ENCODE measurements at places on chromosomes 7 and 10.
A peak's percentile ranks its signal among the peaks of the same experiment; 100 is the strongest.

GRCh38 chr10:62858364-62858763 lies 42.2 kb upstream of the EGR2 start:
- DNase-seq = no peak

DNA sequence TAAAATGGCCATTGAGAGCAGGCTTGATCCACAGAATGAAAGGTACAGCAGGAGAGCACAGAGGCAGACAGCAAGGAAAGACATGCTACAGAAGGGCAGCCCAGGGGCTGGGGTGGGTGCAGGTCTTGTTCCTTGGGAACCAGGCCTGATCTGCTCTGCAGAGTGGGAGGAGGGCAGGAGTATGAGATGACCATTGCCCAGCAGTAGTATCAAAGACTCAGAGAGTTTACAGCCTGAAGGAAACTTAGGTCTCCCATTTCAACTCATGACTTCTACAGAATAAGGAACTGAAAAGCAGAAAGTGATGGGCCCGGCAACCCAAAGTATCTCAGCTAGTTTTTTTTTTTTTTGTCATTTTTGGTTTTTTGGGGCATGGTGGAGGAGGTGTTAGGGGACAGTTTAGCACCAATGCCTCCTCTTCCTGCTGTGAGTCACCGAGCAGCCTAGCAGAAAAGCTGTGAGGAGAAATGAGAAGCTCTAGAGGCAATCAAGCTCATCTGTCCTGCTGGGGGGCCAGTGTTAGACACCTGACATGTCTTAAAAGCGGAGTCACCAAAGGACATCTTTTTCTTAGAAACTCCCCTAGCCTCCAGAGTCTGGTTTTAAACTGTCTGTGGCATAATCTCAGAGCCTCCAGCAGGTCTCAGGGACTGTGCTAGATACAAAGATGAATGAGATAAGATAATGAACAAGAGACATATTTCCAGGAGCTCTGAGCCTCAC lies 34.3 kb upstream of the HERPUD2 start:
- DNase-seq = peak; percentile 29

GRCh38 chr10:94425942-94426341 lies 23.6 kb downstream of the TBC1D12 start:
- no peak for DNase-seq

DNA sequence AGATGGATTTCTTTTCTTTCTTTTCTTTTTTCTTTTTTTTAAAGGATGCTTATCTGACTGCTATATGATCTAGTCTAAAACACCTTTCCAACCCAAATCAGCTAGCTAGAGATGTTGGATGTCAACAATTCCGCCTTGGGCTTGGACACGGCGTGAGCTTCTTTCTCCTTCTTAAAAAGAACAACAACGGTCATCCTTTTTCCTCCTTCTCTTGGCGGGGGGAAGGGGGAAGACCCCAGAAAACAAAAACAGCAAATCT lies 1.0 kb downstream of the BEND7 start:
- no peak for DNase-seq

- DNase-seq = no peak
These were observed 27.5 kb downstream of the PDGFA start for GRCh38 chr7:491958-492713.

DNA sequence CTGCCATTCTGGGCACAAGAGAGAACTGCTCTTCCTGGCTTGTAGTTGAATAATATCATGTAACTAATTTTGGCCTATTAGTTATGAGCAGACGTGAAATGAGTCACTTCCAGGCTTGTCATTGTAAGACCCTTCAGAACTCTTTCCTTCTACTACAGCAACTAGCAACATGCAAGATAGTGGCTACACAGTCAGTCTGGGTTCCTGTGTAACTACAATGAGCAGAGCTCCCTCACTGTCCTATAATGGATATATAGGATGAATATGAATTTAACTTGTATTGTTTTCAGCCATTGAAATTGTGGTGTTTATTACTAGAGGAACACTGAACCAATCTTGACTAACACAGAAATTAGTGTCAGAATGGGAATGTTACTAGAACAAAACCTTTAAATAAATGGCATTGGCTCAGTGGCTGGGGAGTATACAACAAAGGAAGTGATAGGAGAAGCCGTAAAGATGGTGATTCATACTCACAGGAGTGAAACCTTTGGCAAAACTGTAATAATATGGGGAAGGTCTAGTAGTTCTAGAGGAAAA lies 2.9 kb upstream of the MTPN start:
- no peak for DNase-seq

DNA sequence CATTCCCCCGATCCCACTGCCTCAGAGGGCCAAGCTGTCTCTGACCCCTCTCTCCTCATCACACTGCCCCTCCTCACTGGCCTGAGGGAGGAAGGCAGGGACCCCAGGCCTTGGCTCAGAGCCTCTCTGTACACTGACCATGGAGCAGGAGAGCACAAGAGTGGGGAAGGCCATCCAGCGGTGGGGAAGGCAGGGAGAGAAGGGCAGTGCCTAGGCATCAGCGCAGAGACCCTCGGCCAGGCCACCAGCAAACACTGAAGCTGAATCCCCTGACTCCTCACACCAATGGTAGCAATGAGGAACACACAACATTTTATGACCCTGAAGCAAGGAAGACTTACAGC lies 14.8 kb downstream of the OGDHL start:
- no peak for DNase-seq

GRCh38 chr7:66176914-66177313 lies 28.2 kb upstream of the TPST1 start:
- no peak for DNase-seq

DNA sequence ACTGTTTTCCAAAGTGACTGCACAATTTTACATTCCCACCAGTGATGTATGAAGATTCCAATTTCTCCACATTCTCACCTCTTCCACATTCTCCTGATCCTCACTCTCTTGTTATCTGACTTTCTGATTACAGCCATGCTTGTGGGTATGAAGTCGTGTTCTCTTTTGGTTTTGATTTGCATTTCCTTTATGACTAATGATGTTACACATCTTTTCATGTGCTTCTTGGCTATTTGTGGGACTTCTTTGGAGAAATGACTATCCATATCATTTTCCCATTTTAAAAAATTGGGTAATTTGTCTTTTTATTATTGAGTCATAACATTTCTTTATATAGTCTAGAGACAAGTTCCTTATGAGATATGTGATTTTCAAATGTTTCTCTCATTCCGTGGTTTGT lies 10.5 kb upstream of the GIMAP8 start:
- DNase-seq = no peak

- DNase-seq = no peak
These were observed 2.4 kb downstream of the PSMC2 start for GRCh38 chr7:103349805-103350204.

GRCh38 chr7:46685051-46685450 lies 764.0 kb upstream of the IGFBP3 start:
- DNase-seq = no peak

GRCh38 chr10:126158133-126158892 lies 230.0 kb downstream of the ADAM12 start:
- DNase-seq = no peak

- DNase-seq = no peak
These were observed 140.4 kb downstream of the PIP4K2A start for GRCh38 chr10:22573820-22574569.

GRCh38 chr7:70193514-70193913 lies 595.2 kb downstream of the AUTS2 start:
- no peak for DNase-seq

- no peak for DNase-seq
These were observed 211.1 kb upstream of the TCF7L2 start for GRCh38 chr10:112738606-112739591.

DNA sequence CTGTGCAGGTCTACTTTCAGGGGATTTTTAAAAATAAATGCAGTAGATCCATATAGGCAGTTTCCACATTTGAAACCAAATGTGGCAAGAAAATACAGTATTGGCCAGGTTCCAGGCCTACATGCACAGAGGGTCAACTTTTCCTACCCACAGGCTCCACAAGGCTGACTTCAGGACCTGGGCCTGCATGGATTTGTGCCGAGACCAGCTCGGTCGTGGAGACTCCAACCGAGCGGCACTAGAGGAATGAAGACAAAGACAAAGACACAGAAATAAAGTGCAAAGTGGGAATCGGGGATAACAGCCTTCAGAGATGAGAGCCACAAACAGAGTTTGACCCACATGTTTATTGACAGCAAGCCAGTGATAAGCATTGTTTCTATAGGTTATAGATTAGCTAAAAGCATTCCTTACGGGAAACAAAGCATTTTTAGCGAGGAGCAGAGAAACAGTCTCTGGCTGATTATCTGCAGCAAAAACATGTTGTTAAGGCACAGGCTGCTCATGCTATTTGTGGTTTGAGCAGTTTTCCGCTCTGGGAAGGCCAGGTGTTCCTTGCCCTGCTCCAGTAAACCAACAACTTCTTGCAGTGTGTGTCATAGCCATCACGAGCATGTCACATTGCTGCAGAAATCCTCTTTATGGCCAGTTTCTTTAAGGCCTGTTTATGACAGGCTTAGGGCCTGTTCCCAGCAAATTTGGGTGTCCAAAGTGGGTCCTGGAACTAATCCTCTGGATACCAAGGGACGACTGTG lies 52.6 kb downstream of the ZNF37A start:
- no peak for DNase-seq

DNA sequence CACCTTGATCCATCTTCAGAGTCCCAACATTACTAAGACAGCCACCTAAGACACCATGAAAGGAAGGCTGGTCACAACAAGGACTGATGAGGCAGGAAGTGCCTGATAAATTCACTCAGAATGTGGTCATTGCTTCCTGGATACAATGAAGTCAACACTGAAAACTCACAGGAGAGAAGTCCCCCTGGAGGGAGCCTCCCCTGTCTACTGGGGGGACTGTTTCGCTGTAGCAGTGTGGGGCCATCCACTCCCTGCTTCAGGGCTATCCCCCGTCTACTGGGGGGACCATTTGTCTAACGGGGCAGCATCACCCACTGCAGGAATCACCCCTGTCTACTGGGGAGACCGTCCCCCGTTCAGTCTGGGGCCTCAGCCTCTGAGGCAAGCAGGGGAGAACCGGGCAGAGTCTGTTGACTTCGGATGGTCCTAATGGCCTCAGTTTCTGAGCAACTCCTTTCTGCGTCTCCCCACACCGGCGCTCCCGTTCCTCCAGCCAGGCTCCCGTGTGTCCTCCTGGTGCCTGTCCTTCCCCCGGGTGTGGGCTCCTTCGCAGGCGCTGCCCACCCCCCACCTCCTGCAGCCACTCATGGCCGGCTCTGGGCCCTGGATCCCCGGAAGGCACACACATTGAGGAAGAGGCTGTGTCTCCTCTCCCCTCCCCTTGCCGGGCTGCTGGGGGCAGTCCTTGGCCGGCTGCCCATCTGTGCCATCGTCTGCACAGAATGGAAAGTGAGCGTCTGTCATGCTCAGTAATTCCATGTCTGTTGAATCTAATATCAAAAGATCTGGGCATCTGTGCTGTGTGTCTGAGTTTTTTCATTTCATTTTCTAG lies 59.9 kb upstream of the DNAJB6 start:
- no peak for DNase-seq

DNA sequence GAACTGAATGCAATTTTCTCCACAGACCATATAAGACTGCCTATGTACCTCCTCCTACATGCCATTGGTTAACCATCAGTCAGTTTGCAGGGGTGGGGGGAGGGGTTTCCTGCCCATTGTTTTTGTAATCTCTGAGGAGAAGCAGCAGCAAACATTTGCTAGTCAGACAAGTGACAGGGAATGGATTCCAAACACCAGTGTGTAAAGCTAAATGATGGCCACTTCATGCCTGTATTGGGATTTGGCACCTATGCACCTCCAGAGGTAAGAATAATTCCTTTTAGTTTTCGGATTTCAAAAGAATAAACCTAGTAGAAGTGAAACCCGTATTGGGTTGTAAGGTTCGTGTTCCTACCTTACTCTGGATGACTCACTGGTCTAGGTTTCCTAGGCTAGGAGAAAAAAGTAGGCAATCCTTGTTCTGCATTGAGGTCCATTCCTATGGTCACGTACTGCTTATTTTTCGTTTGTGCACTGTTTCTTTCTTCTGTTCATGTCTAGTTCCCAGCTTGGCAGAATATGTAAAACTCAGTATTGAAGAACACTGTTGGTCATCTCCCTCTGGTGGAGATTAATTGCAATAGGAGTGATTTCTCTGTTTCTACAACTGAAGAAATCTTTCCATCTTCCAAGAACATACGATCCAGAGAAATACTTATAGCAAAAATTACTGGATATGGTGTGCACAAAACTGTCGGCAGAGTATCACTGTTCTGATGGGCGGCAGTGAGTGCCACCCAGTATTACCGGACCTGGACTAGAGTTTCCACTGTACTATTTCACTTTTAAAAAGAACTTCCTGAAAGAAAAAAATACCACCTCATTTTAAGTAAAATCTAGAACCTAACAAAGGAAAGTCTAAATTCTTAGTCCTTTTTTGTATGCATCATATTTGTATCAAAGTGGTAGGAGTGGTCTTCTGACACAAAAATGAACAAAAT lies at the start of gene AKR1C3:
Gene AKR1C3, plus strand, starts transcription at position 150 of the 941 bp plus-strand sequence. Its CDS starts 31 bp downstream, at position 181.
- no peak for DNase-seq

GRCh38 chr10:3123571-3124411 lies 48.8 kb downstream of the PITRM1 start:
- DNase-seq = no peak

DNA sequence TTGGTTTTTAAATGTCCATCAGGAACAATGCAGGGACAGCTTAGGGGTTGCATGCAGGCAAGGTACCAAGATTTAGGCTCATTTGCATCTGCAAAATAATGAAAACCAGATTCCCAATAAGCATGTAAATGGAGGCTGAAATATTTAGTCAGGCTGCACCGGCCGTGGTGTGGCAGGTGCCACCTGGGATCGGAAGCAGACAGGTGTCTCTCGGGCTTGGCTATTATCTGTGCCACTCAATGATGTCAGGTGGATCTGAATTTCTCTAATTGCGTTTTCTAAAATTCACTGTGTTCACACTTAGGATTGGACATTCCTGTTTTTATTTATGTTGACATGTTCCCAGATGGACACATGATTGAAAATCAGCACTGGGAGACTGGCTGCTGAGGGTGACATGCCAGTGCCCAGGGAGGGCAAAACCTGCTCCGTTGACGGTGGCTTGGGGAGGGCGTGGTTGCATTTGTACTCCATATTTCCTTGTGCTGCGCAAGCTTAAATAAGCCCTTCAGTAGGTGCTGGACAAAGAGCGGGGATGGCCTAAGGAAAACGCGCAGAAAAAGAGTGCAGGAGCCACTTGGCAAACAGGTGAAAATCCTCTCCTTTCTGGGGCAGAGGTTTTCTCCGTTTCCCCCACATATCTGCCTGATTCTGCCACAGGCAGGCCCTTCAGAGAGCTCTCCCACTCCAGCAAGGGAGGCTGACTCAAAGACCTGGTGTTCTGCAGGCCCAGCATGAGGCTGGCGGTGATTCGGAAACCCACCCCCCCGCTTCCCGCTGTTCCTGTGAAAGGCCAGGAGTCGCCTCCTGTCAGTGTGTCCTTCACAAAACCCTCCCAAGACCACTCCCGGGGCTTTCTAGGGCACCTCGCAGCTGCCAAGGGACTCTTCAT lies 142.5 kb downstream of the WDR37 start:
- no peak for DNase-seq

GRCh38 chr10:81472927-81473470 lies 402.0 kb upstream of the NRG3 start:
- no peak for DNase-seq

DNA sequence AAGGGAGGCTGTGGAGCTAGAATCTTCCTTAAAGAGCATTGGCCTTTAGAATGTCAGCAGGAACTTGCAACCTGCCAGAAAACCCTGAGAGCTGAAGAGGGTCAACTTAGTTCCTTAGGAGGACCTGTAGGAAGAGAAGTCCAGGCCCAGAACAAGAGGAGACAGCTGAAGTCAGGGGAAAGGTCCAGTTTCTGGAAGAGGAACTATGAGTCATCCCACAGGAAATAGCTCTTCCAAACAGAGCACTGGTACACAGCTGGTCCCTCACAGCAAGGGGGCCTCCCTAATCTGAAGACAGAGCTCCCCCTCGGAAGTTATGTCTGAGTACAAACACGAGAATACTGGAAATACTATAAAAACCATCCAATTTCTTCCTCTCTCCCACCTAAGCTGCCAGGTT lies 98.9 kb downstream of the HERPUD2 start:
- DNase-seq = no peak
